ENCODE measurements at places on chromosomes 11 and 22. TPM values are rescaled to one million over a fixed set of nuclear protein-coding genes. Genes with fewer than 3 reads are reported as not detected.

DNA sequence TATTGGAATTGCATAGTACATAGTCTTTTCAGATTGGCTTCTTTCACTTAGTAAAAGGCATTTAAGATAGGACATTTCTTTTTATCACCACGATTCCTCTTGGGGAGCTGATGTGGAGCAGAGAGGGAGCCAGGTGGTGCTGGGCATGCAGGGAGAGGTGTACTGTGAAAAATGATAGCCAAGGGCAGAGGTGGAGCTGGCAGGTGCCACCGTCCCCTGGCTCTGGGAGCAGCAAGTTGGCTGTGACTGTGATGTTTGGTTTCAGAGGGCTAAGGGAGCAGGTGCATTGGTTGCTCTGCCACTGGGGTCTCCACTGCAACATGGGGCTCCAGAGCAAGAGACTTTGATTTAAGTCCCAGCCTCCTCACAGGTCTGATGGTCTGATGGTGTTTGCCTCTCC lies 16.5 kb downstream of the SGSM1 start:
- DNase-seq = no peak

DNA sequence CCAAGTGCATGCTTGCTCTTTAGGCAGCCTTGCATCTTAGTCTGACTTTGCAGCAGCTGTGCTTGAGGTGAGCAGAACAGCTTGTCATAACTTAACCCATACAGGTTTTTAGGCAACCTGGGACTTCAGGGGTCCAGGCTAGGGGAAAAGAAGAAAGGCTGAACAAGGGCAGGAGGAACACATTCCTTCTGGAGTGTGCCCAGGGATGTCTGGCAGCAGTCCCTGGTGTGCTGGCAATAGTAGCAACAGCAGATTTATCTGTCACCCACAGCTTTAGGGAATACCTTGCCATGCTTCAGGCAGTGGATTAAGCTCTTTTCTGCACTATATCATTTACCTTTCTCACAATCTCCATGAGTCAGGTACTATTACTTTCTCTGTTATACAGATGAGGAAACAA lies 513.0 kb downstream of the RAB38 start:
- DNase-seq = no peak

- DNase-seq = peak; percentile 60
Measured at GRCh38 chr11:72676861-72677341, 2.7 kb upstream of the PDE2A start.

DNA sequence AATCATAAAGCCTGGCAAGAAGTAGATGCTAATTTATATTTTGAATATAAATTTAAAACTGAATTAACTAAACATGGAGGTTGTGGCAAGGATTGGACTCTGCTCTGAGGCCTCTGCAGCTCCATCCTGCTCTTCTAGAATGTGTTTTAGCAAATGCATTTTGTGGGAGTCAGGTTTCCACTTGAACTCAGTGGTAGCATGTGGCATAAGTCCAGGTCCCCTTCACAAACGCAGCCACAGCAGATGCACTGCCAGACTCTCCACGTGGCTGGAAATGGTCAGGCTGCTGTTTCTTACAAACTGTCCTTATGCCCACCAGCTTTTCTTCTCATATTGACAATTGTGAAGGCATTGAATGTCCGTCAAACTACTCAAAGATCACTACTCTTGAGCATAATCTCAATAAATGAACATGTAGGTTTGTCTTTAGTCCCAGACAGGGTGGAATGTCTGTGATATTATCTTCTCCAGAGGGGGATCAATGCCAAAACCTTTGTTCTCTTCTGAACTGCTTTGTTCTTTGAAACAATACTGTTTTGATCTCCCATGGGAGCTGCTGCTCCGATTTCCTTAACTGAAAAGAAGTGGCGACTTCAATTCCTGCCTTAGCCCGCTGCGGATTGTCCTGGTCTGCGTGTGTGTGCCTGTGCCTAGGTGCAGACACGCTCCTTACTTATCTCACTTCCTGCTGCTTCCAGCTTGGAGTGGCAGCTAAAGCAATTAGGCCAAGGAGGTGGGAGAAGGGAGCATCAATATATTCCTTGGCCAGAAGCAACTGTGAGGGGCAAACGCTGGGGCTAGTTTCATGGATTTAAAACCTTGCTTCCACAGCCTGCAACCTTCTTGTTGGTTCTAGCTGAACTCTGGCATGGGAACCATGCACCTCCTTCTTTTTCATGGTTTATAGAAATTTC lies 24.2 kb downstream of the EIF4G2 start:
- peak; percentile 48 for DNase-seq

The APOA5 gene
- polyA plus RNA-seq = not detected
